Left forelimb (tissue), 1 donor: ENCODE measurements at places on chromosomes 16 and 17.

- DNase-seq = no peak
Observed at GRCh38 chr17:50256826-50257618, 17.2 kb upstream of the TMEM92 start.

DNA sequence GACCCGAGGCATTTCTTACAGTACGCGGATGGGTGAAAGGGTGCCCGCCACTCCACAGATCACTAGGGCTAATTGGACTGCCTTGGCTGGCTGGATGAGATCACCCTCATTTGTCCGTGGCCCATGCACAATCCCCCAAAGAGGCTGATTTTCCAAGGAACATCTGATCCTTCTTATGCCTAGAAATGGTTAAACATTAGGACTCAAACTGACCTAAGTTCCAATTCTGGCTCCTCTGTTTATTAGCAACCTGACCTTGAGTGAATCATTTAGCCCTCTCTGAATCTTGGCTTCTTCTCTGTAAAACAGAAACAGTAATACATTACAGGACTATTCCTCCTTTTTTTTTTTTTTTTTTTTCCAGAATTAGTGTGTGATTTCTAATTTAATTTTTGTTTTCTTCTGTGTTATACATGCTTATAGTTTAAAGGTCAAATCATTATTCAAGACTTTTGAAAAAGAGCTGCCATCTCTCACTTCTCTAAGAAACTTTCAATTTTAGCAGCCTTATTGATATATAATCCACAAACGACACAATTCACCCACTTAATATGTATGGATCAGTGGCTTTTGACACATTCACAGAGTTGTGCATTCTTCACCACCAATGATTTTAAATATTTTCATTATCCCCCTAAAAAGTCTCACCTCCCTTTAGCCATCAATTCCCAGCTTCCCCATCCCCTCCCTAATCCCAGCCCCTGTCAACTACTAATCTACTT lies 45.4 kb upstream of the TMEM132E start:
- no peak for DNase-seq

GRCh38 chr16:14436401-14436955 lies 193.6 kb downstream of the PARN start:
- DNase-seq = no peak

DNA sequence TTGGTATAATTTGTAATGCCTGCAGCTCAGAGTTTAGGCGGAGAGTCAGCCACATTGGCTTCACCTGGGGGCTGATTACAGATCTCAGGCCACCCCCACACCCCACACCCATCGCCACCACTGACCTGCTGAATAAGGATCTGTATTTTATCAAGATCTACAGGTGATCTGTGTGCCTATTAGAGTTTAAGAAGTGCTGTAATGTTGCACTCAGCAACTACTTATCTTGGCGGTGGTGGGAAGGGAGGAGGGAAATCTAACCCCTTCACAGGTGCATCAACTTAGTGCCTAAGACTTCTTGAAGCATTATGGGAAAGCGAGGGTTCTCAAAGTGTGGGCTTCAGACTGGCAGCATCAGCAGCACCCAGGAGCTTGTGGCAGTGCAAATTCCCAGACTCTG lies 17.5 kb upstream of the KRT20 start:
- DNase-seq = no peak

GRCh38 chr16:86806838-86807351 lies 228.5 kb downstream of the FOXL1 start:
- no peak for DNase-seq

- DNase-seq = no peak
Observed at GRCh38 chr16:1002399-1003166, 21.0 kb downstream of the SOX8 start.

DNA sequence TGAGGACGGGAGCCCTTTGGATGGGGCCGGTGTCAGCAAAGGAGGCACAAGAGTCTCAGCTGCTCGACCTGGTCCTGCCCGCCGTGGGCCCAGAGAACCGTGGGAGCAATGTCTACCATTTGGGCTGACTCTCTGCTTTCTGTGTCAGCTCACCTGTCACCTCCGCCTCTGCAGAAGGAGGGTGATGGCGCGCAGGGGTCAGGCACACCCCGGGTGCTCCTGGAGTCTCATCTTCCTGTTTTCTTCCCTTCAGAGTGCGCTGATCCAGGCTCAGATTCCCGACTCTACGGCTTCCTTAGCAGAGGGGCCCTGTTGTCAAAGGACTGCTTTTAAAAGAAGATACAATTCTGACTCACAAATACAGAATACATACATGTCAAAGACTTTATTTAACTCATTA lies 167.1 kb downstream of the BANP start:
- DNase-seq = no peak

DNA sequence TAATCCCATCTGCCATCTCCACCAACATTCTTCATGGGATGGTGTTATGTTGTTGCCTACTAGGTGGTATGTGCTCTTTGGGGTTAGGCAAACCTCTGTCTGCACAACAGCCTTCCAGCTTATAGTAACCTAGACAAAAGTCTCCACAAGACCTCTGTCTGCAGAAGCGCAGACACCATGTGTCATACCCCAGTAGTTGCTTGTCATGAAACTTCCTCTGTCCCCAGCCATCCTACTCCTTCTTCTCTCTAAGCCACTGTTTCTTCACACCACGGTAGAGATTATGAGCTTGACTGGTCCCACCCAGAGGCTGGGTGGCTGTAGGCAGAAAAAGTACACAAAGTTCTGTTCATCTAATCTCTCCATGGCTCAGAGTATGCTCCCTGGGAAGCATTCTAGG lies 100.3 kb downstream of the MAF start:
- no peak for DNase-seq

DNA sequence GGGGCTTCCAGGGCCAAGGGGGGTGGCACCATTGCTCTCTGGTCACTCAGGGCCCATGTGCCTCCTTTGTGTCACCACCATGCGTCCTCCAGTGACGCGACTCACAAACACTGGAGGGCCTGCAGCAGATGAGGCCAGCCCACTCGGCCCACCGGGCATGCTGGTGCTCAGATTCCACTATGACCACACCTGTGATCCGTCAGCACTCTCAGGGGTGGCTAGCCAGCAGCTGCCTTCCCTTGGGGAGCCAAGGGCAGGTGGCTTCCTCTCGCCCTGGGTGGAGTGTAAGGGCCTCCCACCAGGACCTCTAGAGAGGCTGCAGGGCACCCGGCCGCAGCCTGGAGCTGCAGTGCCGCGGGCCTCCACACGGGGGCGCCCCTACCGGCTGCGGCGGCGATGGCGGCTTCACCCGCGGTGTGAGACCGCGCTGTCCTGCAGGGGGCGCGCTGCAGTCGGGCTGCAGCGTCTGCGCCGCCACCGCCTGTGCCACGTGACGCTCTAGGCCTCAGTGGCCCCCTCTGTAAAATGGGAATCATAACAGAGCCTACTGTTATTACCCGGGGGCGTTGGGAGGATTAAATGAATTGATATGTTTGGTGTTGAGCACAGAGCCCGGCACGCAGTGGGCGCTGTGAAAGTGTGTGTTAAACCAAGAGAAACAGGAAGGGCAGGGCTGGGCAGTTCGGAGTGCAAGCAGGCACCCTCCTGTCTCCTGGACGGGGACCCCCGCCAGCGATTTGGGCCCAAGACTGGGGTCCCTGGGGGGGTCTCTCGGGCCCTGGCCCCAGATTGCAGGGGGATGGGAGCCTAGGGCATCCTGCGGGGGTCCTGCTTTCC lies 192.4 kb upstream of the GSE1 start:
- no peak for DNase-seq

DNA sequence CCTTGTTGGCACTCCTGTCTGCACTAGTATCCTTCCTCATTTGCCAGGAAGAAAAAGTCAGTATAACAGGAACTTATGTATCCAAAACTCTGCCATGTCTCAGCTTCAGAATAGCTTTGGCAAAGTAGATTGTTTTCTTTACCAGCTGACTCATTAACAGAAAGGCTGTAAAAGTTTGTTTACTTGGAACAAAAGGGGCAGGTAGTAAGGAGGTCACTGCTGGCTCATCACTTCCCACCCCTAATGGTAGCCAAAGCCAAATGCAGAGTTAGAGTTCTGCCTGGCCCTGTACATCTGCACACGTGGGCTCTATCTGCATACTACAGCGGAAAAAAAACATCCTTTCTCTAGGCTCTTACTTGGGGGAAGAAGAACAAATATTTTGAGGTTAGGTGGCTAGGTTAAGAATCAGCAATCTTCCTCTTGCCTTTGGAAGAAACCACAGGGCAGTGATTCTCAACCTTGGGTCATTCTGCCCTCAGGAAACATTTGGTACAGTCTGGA lies 90.9 kb upstream of the BCAR1 start:
- DNase-seq = no peak

- DNase-seq = peak; percentile 47
Observed at GRCh38 chr16:56352351-56353053, 72.8 kb downstream of the AMFR start.

- no peak for DNase-seq
Observed at GRCh38 chr16:27495191-27495590, 54.5 kb downstream of the GTF3C1 start.

DNA sequence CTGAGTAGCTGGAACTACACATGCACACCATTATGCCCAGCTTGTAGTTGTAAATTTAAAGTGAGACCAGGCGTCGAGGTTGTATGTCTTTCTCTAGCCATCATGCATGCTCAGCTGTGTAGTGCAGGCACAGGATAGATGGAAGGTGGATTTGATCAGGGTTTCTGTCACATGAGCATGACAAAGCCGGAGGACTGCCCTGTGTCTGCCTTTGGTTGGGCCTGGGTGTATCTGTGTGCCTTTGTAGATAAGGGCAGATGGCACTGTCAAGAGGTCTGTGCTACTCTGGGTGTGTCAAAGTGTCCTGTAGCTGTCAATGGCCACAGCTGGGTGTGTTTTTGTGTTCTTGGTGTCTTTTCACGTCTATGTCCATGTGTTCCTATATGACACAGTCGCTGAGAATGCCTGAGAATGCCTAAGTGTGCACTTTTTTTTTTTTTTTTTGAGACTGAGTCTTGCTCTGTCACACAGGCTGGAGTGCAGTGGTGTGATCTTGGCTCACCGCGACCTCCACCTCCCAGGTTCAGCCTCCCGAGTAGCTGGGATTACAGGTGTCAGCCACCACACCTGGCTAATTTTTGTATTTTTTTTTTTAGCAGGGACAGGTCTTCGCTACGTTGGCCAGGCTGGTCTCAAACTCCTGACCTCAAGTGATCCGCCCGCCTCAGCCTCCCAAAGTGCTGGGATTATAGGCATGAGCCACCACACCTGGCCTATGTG lies 4.1 kb upstream of the NAGS start:
- DNase-seq = no peak

DNA sequence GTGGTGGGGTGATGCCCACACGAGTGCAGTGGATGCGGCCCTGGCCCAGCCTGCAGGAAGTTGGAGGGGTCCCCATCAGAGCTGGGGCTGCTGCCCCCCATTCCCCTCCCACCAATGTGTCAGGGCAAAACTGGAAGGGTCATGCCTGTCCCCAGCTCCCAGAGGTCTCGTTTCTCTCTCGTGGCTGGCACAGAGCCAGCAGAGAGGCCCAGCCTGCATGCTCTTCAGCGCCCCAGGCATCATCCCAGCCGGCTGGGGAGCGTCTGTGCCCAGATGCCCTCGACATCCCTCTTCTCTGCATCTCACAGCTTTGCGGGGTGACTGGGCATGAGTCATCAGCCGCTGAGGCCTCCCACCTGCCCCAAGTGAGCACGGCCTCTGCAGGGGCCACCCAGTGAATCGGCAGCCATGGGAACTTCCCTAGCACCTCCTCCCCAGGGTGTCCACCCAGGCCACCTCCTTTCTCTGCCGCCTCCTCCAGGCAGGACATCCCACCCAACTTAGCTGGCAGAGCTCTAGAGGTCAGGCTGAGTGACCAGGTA lies 9.8 kb upstream of the CSNK1D start:
- no peak for DNase-seq

- no peak for DNase-seq
Observed at GRCh38 chr16:53212893-53213223, 158.1 kb downstream of the CHD9 start.

GRCh38 chr16:84047626-84048025 lies 5.0 kb upstream of the SLC38A8 start:
- no peak for DNase-seq

GRCh38 chr16:55575496-55575895 lies 9.0 kb downstream of the CAPNS2 start:
- no peak for DNase-seq

- DNase-seq = no peak
Observed at GRCh38 chr17:76089680-76090516, 10.9 kb downstream of the ZACN start.

GRCh38 chr17:50613007-50613992 lies 21.4 kb upstream of the ABCC3 start:
- DNase-seq = no peak

DNA sequence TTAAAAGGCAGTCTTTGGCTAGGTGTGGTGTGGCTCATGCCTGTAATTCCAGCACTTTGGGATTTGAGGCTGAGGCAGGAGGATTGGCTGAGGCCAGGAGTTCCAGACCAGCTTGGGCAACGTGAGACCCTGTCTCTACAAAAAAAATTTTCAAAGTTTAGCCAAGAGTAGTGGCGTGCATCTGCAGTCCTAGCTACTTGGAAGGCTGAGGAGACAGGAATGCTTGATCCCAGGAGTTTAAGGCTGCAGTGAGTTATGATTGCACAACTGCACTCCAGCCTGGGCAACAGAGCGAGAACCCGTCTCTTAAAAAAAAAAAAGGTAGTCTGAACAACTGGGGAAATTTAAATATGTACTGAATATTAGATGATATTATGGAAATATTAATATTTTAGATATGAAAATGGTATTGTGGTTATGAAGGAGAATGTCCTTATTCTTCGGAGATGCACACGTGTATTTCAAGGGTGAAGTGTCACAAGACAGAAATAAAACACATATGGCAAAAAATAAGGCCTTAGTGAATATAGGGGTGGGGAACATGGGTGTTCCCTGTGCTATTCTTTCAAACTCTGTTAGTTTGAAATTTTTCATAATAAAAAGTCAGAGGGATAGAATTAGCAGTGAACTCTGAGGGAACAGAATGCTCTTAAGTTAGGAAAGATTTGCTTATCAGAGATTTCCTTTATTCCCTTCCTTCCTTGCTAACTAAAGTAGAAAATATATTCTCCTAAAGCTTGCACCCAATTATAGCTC lies 144.7 kb downstream of the CDK5R1 start:
- no peak for DNase-seq

DNA sequence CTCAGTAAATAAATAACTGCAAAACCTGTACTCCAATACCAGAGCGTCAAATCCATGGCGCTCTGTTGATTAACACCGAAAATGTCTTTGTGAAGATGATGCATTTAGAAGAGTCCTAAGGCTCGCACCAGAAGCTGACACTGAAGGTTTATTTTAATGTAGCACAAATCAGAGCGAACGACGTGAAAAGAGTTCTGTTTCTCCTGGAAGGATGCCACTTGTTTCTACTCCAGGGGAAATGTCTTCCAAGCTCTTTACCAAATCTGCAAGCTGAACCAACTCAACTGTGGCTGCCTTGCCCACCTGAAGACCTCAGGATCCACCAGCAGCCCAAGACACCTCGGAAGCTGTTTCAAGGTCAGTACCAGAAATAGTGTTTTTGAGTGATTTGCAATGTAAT lies 194.4 kb upstream of the MAF start:
- DNase-seq = no peak

DNA sequence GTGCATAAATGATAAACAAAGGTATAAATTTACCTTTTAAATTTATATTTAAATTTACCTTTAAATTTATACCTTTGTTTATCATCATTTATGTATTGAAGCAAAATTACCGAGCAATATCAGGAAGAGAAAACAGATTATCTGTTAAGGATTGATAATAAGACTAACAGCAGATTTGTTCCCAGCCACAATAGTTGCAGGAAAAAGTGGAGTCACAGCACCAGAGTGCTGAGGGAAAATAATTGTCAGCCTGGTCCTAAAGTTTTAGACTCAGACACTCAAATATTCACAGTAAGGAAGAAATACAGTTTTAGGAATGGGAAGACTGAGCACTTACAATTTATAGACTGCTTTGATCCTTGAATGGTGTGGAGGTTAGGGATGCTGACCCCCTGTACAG lies 117.2 kb downstream of the MAP2K4 start:
- DNase-seq = no peak

GRCh38 chr16:12729448-12729847 lies 74.2 kb downstream of the CPPED1 start:
- DNase-seq = no peak
